ENCODE measurements at places on chromosomes 2 and 18.
A peak's percentile ranks its signal among the peaks of the same experiment; 100 is the strongest.

DNA sequence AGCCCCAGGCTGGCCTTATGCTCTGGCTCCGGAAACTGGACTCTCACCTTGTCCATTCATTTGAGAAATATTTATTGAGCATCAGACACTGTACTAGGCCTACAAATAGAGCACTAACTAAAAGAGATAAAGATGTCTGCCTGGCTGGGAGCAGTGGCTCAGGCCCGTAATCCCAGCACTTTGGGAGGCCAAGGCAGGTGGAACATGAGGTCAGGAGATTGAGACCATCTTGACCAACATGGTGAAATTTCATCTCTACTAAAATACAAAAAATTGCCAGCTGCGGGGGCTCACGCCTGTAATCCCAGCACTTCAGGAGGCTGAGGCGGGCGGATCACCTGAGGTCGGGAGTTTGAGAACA, 7.6 kb upstream of the MRPL33 start:
- DNase-seq = no peak

GRCh38 chr2:2321200-2321540, 9.9 kb downstream of the MYT1L start:
- no peak for DNase-seq

DNA sequence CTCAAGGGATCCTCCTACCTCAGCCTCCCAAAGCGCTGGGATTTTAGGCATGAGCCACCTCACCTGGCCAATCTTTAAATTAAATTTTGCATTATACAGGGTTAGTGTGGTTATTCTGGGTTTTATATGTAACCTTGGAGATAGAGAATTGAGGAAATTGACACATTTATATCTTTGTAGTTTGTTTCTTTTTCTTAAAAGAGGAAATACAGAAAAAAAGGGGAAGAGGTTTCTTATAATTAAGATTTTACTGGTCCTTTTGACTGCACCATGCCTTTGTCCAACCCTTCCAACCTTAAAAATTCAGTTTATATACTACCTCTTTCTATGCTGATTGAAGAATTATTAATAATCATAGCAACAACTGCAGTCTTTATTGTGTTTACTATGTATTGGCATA, 210.1 kb upstream of the STON1 start:
- DNase-seq = no peak

- peak; percentile 74 for DNase-seq
These were observed 439.7 kb downstream of the RND3 start for GRCh38 chr2:150047620-150048222.

DNA sequence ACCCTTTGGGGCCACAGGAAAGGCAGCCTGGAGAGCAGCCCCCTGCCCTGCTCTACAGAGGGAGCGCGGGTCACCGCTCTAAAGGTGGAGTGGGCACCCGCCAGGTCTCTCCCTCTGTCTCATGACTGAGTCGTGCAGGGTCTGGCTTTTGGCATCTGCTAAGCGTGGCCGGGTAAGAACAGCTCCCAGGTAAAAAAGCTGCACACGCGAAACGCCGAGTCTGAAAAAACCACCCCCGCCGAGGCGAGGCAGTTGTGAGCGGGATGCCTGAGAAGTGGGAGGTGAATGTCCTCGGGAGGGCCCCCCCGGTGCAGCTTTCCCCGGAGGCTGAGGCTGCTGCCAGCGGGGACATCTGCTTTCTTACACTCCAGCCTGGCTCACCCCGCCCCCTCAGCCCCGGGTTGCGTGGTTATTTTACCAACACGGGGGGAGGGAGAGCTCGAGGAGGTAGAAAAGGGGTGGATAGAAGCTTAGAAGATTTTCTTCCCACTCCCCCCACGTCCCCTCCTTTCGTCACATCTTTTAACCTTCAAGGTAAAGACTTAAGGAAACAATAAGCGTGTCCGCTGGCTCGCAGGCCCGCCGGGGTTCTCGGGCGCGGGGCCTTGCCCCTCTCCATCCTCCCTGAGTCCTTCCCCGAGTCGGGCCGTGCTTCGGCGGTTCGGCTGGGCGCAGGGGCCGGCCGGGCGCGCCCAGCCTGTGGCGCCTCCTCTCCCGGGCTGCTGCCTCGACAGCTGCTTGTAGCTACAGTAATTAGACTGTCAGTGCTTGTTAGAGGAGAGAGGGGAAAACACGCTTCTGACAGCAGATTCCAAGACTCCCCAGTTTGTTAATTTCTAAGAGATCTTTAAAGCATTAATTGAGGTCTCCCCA, 70.6 kb upstream of the PSMD14 start:
- DNase-seq = peak; percentile 48

DNA sequence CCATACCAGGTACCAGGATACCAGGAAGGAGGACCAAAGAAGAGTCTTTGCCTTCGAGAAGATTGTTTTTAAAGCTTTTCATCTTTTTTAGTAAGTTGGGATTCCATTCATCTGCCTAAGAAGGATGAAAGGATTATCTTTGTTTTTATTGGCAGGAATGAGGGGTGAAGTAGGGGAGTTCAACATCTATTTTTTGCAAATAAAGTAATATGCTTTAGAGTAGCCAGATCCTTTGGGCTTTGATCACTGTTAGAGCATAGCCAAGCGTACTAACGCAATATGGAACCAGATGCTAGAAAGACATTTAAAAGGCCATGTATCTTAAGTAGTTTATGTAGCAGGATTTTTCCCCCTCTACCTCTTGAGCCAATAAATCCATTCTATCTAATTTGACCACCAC, 133.0 kb downstream of the PRPF40A start:
- peak; percentile 51 for DNase-seq

GRCh38 chr2:215899141-215900074, 113.9 kb downstream of the MREG start:
- DNase-seq = peak; percentile 96

GRCh38 chr18:31230495-31230894, 67.8 kb upstream of the DSC1 start:
- DNase-seq = no peak

GRCh38 chr2:3312576-3313345, 64.9 kb downstream of the EIPR1 start:
- no peak for DNase-seq

DNA sequence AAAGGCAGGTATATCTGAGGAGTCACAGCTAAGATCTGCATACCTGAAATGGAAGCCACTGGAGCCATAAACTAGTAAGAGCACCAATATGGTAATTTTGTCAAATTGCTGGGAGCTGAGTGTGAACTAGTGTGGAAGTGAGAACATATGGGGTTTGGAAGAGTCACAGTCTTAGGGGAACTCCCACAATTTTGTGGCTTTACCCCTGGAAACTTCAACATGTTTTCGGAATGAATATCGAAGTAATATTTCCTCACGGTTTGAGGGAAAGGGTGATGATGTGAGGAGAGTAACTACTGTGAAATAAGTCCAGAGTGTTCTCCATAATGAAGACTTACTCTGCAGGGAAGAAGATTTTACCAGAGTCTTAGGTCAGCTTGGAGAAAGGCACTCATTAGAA, 565.9 kb downstream of the RIT2 start:
- no peak for DNase-seq

- no peak for DNase-seq
These were observed 38.2 kb downstream of the PLEKHM3 start for GRCh38 chr2:207987025-207987716.

- no peak for DNase-seq
These were observed 187.9 kb downstream of the VAPA start for GRCh38 chr18:10101729-10102128.

- DNase-seq = peak; percentile 96
These were observed 427.0 kb upstream of the TNP1 start for GRCh38 chr2:217286833-217287232.

- DNase-seq = no peak
These were observed 19.8 kb downstream of the MAP4K4 start for GRCh38 chr2:101717071-101717845.

DNA sequence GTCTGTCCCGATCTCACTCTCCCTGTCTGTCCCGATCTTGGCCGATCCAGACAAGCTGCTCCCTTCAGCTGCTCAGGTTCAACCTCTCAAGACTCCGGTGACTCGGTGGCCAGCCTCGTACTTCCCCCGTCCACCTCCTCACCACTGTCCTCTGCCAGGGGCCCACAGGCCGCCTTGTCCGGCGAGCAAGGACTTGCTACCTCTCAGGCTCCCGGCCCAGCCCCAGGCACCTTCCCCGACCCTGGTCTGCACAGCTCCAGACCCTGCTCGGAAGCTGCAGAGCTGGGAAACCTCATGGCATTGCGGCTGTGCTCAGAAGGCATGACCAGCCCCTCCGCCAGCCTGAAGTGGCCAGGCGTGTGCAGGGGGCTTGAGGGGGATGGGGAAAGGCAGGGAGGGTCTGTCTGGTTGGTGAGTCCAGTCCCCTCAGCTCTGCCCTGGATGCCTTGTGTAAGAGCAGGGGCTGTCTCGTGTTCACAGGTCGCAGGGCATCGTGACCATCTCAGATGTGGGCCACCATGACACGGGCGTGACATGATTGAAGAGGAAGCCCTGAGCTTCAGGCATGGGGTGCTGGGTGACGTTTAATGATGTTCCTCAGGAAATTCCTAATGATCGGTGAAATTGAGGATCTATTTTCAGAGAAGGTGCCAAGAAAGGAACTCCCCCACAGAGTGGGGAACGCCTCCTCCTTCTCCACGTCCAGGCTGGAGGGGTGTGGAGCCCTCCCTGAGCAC, 121.2 kb upstream of the CTDP1 start:
- no peak for DNase-seq

DNA sequence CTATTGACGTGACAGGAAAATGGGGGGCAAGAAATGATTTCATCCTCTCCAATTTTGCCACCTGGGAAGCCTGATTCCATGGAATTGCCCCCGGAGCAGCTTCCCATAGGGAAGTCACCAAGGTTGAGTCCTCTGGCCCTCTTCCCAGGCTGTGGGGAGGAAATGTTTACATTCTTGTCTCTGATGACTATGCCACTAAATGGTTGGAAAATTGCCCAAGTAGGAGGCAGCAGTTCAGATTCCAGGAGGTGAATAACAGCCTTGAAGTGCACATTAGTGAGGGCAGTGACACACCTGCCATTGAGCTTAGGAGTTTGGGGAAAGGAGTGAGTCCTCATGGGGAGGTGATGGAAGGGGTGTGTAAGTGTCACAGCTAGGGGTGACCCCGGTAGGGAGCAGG, 449.2 kb upstream of the DCC start:
- DNase-seq = peak; percentile 19

GRCh38 chr2:106205488-106205887, 11.4 kb upstream of the UXS1 start:
- DNase-seq = no peak

All from fibroblast of skin of right quadriceps (primary cell).